ENCODE measurements at places on chromosomes 12 and 14.

- DNase-seq, result no peak
Observed at GRCh38 chr12:117832459-117833457, 136.0 kb downstream of the KSR2 start.

DNA sequence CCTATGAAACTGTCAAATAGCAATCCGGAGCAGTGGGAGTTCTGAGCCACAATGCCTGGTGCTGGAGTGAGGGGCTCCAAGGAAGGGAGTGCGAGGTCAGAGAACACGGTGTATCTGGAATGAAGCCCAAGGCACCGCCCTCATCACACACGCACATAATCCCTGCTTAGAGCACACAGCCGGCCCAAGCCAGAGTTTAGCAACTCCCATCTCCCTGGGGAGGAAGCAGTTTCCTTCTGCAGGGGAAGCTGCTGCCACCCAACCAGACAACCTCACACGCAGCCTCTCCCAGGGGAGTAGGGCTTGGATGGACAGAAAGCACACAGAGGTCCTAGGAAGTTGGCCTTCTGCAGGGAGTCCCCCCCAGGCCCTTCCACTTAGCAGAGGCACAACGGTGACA, 31.3 kb downstream of the ACTN1 start:
- DNase-seq, result no peak

- DNase-seq, result peak; percentile 98
Observed at GRCh38 chr14:75278422-75279152, at the start of gene FOS. Gene FOS (plus strand): TSS chr14:75278828. CDS start chr14:75278983, 155 bp downstream.

DNA sequence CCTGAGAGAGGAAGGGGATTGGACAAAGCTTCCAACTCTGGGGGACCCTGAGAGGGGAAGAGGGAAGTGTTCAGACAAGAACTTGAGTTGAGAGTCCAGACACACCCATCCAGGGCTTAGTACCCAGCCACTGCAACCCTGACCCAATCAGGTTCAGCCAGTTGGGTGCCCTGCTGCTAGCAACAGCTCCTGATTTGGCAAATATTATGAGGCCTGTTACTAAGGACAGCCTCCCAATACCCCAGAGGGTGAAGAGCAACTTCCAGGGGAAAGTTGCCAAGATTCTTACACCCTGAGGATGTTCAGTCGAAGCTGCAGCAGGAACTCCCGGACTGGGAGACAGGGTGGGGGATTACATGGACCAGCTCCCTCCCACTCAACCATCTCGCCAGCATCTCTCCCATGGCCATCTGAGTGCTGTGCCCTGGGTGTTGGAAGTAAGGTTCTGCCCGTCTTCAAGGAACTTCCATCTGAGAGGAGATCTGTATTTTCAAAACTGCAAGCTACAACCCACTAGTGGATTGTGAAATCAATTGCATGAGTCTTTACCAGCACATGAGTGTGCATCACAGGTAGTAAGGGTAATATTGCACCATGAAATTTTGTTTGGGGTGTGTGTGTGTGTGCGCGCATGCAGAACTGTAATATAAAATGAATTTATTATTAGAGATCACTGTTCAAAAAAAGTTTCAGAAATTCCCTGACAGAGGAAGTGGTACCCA, 11.5 kb upstream of the KRT78 start:
- DNase-seq, result no peak

DNA sequence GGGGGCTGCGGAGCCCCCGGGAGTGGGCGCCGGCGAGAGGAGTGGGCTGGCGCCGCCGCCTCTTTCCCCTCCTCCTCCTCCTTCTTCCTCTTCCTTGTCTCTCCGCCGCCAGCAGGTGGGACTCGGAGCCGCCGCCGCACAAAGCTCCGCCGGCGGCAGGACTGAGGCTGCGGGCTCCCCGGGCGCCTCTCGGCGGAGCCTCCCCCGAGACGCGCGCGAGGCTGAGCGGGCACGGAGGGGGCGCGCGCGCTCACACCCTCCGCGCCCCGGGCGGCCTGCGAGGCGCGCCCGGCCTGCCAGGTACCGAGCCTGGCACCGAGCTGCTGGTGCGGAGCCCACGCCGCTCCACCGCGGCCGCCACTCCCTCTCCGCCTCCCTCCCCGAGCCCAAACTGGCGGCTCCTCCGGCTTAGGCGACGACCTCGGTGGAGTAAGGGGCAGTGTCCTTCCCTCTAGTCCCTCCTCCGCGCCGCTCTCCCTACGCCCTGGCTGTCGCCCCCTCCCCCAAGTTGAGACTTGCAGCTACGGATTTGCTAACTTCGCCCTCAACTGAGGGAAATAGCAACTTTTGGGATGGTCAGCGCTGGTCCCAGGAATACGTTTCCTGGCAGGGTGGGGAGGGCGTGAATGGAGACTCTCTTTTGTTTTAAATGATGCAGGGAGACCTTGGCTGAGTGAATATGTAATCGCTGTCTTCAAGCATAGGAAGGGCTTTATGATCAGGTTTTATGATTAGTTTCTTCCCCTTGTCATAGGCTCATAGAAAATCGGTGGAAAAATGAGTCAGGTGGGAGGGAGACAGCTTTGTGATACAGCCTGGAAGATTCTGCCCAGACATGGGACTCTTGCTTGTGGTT, 199.5 kb upstream of the CAND1 start:
- peak; percentile 15 for DNase-seq

GRCh38 chr12:20423557-20423956, 55.2 kb downstream of the PDE3A start:
- no peak for DNase-seq

- no peak for DNase-seq
Observed at GRCh38 chr14:61417883-61418455, 96.6 kb downstream of the PRKCH start.

DNA sequence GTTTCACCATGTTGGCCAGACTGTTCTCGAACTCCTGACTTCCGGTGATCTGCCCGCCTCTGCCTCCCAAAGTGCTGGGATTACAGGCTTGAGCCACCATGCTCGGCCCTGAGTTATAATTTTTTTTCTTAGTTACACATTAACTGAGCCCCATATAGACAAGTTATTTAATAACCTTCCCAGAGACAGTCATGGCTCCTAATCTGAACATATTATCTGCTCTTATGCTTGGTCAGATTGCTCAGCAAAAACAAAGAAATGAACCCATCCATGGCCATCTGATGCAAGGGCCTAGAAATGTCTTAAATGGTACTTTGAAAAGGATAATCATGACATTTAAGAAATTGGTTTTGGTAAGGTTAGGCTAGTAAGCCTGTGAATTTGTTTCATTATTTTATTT, 13.0 kb downstream of the SAMD15 start:
- DNase-seq, result no peak

- DNase-seq, result peak; percentile 11
Observed at GRCh38 chr14:95098984-95099599, 58.2 kb downstream of the DICER1 start.

DNA sequence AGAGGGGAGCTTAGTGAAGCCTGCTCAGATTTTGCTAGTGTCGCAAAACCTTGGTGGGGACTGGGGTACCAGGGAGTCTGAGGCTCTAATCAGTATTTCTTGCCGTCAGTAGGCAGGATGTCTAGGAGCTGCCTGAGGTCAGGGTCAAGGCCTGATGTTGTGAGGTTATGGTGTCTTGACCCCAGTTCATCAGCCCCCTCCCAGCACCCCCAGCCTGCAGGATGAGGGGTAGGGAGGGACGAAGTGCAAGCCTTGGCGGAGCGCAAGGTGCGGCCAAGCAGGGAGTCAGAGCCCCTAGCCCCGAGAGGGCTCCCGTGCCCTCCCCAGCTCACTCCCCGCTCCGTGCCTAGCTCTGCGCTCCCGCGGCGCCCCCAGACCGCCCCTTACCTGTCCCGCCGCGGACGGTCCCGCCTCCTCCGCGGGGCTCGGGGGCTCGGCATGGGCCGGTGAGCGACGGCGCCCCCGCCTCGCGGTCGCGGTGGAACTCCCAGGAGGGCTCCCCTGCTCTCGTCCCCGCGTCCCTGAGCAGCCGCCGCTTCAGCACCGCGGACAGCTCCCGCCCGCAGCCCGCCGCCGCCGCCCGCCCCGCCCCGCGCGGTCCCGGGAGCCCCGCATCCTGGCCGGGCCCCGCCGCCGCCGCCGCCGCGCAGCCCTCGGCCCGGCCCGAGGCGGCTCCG, 347 bp downstream of the SYNDIG1L start:
- DNase-seq, result peak; percentile 6

DNA sequence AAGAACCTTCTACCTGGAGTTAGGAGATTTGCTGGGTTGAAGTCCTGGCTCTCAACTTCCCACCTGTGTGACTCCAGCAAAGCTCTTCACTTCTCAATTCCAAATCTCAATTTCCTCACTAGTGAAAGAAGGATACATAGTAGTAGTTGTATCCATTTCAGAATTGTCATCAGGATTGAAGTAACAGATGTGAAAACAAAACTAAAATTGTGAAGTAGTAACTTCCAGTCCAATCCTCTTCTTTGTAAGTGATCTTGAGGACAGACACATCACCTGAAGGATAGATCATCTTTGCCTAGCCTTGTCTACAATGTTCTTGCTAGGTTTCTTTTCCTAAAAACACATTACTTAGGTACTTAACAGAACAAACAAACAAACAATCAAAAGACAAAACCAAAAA, 1.2 kb upstream of the LRRK2 start:
- no peak for DNase-seq

GRCh38 chr14:63438065-63438757, 105.0 kb downstream of the PPP2R5E start:
- peak; percentile 84 for DNase-seq

DNA sequence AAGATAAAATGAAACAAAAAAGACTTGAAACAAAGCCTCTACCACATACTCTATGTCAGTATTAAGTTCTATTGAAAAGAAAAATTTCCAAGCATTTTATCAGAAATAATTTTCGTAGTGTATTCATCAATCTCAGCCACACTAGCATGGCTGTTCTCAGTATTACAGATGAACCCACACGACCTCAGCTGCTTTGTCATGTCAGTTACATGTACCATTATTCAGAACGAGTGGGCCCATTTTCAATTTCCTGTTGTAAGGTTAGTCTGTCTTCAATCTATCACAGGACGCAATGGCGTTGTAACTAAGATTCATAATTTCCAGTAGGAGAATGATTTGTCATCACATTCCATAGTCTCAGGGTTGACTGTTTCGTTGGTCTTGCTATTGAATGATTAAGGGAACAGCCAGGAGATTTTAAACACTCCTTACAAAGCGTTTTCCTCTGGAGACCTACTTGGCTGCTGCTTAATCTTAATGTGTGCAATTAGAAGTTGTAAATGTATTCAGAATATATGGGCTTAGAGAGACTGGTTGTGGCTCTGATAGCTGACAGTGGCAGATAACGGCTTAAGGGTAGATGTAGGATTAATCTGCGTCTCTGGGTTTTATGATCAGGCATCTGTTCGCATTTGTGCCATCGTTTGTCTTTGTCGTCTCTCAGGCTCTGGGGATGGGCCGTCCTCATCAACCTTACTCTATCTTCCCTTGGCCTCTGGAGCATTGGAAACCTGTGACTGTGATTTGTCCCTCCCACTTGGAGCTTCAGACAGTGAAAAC, 65.4 kb downstream of the GLT1D1 start:
- no peak for DNase-seq

GRCh38 chr12:45745861-45746277, 16.4 kb downstream of the ARID2 start:
- no peak for DNase-seq

DNA sequence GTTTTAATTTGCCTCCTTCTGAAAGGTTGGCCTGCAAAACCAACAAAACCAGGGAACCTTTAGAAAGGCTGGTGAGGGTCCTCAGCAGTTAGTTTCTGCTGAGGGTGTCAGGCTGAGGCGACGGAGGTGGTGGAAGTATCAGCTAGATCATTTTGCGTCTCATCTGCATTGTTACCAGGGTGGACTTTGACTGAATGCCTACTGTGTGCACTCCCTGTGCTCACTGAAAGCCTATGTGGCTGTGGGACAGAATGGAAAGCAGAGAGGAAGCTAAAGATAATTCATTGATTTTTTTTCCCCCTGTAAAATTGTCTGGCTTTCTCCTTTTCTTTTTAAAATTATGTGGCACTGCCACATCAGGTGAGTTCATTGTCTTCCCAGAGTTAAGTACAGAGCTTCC, 68.4 kb upstream of the SRSF5 start:
- DNase-seq, result no peak

DNA sequence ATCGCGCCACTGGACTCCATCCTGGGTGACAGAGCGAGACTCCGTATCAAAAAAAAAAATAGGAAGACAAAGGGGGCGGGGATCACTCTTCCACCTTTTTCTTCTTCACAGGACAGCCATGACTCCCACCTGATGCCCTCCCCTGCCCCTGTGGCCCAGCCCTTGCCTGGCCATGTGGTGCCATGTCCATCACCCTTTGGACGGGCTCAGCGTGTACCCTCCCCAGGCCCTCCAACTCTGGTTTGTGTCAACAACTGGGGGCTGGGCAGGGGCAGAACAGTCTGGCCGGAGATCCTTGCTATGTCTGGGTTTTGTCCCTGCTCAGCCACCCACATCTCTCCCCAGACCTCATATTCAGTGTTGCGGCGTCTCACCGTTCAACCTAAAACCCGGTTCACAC, 5.8 kb downstream of the TROAP start:
- no peak for DNase-seq

DNA sequence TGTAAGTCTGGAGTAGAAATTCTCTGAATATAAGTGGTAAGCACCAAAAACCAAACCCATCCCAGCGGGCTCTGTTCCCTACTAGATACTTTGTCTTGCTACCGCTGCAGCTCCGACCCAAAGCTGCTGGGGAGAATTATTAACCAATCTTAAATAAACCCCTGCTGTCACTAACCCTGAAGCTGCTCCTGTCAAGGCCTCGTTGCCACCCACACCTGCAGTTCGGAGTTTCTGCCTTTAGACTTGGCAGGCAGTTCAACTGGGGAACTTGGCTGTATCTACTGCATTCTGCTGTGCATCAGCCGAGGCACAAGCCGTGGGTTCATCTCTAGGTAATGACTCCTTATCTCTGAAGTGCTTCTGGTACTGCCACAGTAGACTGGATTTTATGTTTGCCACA, 55.5 kb downstream of the PPM1A start:
- no peak for DNase-seq

- DNase-seq, result no peak
Observed at GRCh38 chr12:99386907-99387306, 260.6 kb upstream of the GARIN6 start.

DNA sequence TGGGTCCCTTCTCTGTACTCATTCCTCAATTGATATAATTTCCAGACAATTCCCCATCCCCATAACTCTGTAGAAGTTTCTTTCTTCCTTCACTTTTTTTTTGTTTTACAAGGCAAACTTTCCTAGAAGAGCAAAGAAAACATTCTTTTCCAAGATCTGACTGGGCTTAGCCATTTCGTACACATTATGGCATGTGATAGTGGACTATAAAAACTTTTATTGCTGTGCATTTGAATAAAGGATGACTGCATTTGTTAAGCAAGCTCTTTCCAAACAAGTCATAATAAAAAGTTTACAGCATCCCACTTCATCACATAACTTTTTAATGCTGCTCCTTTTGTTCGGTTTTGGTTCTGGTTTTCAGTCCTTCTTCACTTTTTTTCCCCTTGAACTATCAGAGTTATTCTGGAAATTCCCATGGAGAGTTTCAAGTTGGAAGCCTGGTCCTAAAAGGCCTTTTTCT, 231.0 kb upstream of the HMGA2 start:
- DNase-seq, result no peak

DNA sequence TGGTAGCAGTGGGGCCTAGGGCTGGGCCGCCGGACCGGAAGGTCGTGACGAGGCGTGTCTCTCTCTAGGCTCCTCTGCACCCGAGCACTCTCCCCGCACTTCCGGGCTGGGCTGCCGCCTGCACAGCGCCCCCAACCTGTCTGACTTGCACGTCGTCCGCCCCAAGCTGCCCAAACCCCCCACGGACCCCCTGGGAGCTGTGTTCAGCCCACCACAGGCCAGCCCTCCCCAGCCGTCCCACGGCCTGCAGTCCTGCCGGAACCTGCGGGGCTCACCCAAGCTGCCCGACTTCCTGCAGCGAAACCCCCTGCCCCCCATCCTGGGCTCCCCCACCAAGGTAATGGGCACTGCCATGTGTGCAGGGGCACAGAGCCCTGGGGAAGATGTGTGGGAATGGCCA, 13.3 kb upstream of the PUS1 start:
- DNase-seq, result no peak

Measured in cerebellum (tissue), 4 donors.